Astrocyte of the spinal cord (primary cell): ENCODE measurements at places on chromosomes 11 and 22.

GRCh38 chr22:32319861-32320406 lies 37.7 kb upstream of the RFPL3 start:
- no peak for DNase-seq

DNA sequence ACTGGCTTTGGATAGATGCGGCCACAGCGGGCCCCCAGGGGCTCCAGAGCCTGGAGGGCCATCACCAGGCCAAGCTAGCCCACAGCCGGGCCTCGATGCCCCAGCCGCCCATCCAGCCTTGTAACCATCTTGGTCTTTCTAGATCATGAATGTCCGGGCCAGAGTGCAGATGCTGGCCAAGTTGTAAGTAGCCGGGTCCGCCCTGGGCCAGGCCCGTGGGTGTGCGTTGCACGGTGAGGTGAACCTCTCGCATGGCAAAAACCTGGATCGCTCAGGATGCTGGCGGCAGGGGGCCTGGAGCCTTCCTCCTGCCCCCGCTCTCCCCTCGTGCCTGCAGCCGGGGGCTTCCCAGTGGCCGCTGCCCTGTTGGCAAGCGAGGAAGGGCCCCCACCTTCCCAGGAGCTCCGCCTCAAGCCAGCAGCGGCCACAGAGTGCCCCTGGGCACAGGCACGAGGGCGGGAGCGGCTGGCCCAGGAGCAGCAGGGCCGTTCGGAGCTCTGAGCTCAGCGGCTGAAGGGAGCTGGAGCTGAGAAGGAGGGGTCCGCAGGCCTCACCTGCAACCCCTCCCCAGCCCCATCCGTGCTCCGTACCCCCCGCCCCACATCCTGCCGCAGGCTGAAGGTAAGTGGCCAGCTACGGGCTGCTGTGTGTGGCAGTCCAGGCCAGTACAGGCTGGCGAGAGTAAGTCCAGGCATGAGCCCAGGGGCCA lies 10.9 kb upstream of the MRPL23 start:
- no peak for DNase-seq

GRCh38 chr11:44887636-44888035 lies 63.0 kb downstream of the TP53I11 start:
- no peak for DNase-seq

- DNase-seq = no peak
These were observed 124.2 kb upstream of the SEZ6L start for GRCh38 chr22:26045051-26045450.

DNA sequence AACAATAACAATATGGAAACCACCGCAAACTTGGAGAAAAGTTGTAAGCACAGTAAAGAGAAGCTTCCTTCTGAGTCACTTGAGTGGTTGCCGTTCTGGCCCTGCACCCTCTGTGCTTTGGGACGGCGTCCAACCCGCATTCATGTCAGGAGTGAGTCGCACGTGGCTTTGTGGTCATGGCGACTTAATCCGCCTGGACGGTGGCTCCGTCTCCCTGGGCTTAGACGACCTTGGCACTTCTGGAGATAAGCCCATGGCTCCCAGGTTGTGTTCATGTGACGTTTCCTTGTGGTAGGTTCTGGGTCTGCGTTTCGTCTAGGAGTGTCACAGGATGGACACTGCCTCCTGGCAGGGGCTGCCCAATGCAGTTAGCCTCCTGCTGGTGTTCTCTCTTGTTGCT lies 40.5 kb downstream of the TPCN2 start:
- peak; percentile 84 for DNase-seq

- DNase-seq = no peak
These were observed 2.5 kb downstream of the ELP4 start for GRCh38 chr11:31512117-31512516.

GRCh38 chr11:62603072-62603408 lies 1.4 kb upstream of the MTA2 start:
- no peak for DNase-seq

DNA sequence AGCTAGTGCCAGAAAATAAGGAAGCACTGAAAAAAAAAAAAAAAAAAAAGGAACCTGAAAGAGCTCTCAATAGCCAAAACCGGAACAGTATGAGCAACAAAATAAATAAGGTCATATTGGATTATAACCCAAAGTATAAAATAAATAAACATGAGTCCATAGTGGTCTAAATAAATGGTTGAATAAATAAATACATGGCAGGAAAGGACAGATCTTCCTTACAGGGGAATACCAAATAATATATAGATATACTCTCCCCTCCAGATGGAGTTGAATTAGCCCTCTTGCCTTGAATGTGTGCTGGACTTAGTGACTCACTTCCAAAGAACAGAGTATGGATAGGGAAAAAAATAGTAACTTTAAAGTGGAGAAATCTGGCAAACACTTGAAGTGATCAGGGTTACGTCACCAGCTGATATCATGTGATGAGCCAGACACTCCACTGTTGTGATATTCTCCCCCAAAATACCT lies 14.3 kb upstream of the ARRB1 start:
- DNase-seq = peak; percentile 51

- no peak for DNase-seq
These were observed 218.5 kb upstream of the CADM1 start for GRCh38 chr11:115722711-115723110.

DNA sequence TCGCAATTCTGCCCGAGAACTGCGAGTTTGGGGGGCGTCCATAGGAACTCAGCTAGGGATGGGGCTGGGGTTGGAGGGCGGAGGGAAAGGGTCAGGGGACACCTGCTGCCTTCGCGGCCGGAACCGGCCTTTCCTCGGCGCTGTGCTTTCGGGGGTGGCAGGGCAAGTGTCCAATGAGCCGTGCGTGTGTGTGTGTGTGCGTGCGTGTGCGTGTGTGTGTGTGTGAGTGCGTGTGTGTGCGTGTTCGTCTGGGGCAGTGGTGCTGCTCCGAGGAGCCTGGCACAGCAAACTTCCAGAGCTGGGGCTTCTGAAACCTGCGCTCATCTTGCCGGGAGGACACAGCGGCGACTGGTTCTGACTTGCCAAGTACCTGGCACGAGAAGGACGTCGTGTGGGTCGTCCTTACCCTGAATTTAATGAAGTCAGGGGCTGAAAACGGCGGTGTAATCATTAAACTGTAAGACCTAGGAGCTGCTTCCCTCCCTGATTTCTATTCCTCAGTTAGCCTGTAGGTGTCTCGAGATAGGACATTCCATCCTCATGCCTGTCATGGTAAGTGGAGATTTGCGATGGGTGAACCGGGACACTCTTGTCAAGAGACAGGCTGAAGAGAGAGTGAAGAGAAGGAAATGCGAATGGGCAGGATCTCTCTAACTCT lies 27.0 kb upstream of the AMOTL1 start:
- DNase-seq = peak; percentile 67

DNA sequence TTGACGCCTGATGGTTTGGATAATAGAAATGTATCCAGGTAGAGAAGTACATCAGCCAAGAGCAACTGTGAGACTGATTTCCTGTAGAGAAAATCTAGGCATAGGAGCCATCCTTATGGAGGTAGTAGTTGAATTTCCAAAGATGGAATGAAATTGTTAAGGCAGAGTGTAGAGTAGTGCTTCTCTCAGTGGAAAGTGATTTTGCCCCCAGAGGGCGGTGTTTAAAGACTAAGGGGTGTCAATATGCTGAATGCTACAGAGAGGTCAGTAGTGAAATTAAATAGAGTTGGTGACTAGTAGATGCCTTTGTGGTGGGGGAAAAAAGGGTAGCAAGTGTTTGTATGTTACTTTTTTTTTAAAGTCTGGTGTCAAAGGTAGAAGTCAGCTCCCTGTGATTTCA lies 54.5 kb downstream of the TRIM44 start:
- no peak for DNase-seq

- no peak for DNase-seq
These were observed 528.6 kb downstream of the BRD1 start for GRCh38 chr22:49298834-49299750.

- no peak for DNase-seq
These were observed 120.3 kb upstream of the B3GAT1 start for GRCh38 chr11:134532131-134532920.

GRCh38 chr11:115244758-115245157 lies 259.5 kb downstream of the CADM1 start:
- DNase-seq = no peak

DNA sequence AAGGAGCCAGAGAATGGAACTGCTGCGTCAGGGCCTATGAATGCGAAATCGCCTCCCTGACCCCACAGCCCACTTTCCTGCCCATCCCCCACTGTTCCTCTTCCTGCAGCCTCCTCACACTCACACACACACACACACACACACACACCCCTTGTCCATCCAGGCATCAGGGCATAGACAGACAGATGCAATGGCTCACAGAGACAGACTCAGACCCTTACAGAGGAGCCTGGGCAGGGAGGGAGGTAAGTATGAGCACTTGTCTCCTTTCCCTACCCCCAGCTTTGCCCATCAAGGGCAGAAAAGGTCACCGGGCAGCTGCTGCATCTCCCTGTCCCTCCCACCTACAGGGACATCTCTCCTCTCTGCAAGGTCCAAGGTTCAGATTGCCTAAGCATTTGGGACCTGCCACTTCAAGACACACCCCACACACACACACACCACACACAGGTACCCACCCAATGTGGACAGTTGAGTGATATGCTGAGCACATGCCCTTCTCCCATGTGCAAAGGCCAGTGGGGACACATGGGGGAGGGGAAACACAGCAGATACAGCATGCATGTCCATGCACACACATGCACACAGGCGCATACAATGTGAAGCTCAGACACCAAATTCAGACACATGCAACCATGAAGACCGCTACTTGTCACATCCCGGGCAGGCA lies 2.0 kb upstream of the NRXN2 start:
- DNase-seq = no peak

GRCh38 chr11:101127699-101128570 lies 1.7 kb downstream of the PGR start:
- no peak for DNase-seq

GRCh38 chr11:9046481-9046880 lies 42.7 kb upstream of the NRIP3 start:
- DNase-seq = no peak

- DNase-seq = no peak
These were observed 32.8 kb upstream of the SERPIND1 start for GRCh38 chr22:20741008-20741633.

DNA sequence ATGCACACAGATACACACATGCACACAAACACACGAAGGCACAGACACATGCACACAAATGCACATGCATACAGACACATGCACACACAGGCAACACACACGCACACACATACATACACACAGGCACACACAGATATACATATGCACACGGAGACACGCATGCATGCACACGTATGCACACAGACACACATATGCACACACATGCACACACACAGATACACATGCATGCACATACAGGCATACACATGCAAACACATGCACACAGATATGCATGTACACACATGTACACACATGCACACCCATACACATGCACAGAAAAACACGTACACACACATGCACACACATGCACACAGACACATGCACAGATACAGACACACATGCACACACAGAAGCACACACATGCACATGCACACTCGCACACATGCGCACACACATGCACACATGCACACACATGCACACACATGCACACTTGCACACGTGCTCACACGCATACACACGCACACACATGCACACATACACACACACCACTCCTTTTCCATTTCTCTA lies 70.8 kb upstream of the ALDH3B2 start:
- DNase-seq = no peak

- DNase-seq = no peak
These were observed 59.6 kb upstream of the SLC22A12 start for GRCh38 chr11:64531422-64531821.

GRCh38 chr11:95429376-95429907 lies 198.4 kb upstream of the SESN3 start:
- DNase-seq = no peak

DNA sequence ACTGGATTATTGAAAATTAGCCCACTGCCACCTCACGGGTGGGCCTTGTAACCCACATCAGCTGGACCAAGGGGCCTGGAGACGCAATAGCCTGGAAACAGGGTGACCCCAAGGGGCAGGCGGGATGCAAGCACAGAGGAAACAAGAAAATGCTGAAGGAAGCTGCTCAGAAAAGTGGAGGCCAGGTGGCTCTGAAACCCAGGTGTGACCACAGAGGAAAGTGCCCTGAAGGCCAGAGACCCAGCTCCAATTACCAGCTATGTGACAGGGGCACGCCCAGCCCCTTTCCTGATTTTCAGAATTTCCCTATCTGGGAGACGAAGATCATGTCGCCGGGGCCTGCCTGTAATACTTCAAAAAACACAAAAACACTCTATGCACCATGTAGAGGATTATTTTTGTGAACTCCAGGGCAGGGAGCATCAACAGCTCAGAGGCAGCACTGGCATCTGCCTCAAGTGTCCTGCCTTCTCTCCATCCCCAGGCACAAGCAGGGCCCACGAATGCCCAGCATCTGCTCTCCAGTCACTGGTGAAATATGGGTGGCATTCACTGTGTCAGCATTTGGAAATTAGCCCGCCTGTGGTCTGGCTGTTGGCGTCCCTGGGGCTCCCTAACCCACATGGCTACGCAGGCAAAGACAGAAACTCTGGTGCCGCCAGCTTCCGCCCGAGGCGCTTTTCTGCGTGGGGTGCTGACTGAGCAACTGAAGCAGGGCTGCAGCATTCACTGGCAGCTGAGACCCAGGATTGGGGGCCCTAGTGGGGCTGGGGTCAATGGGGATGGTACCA lies 6.3 kb downstream of the KCNJ1 start:
- peak; percentile 11 for DNase-seq

- DNase-seq = peak; percentile 25
These were observed 155.5 kb downstream of the SHANK2 start for GRCh38 chr11:71096751-71097388.
